ENCODE measurements at places on chromosomes 2 and 18.

DNA sequence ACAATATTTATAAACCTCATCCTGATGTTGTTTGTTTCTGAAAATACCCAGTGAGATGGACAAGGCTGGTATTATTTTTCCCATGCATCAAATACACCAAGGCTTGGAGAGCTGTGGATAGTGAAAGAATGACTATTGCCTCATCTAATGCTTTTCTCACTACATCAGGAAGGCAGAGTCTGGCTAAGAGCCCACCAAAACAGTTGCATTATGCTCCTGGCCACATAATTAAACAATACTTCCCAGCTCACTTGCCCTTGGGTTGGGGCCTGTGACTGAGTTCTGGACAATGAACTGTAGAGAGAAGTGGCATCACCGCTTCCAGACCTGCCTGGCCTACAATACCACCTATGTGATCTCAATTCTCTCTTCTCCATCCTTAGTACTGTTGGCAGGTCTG is 46.4 kb upstream of the REEP1 start:
- no peak for DNase-seq

GRCh38 chr2:142598846-142599245 is 278.6 kb upstream of the KYNU start:
- no peak for DNase-seq

DNA sequence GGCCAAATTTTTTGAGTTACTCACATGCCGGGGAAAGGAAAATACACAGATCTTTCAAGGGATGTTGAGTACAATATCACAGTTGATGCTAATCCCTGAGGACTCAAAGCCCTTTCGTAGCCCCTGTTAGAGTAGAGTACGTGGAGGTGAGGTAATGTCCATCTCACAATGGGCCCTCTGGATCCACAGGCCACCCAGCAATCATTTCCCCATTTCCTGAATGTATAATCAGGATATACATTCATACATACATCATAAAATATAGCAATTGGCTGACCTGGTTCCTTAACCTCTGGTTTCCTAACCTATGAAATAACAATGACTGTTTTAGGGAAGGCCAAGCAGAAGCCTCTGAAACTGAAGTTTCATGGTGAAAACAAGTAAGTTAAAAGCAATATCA is 10.2 kb upstream of the SP100 start:
- DNase-seq, result no peak

- no peak for DNase-seq
Observed at GRCh38 chr2:203301667-203302066, 26.5 kb upstream of the ABI2 start.

Measured in stimulated activated CD8-positive, alpha-beta memory T cell treated with anti-CD3 and anti-CD28 coated beads, Interleukin-4, amount 100 ng/mL, for 1 hour (primary cell).